Transverse colon (tissue), 4 donors: ENCODE measurements at places on chromosomes 5 and 9. TPM values are rescaled to one million over a fixed set of nuclear protein-coding genes. Genes with fewer than 3 reads are reported as not detected.

RANBP3L gene
- 1.1 TPM for total RNA-seq

NEURL1B gene
- total RNA-seq = 84.0 TPM

SOX30 gene
- total RNA-seq = not detected

DNA sequence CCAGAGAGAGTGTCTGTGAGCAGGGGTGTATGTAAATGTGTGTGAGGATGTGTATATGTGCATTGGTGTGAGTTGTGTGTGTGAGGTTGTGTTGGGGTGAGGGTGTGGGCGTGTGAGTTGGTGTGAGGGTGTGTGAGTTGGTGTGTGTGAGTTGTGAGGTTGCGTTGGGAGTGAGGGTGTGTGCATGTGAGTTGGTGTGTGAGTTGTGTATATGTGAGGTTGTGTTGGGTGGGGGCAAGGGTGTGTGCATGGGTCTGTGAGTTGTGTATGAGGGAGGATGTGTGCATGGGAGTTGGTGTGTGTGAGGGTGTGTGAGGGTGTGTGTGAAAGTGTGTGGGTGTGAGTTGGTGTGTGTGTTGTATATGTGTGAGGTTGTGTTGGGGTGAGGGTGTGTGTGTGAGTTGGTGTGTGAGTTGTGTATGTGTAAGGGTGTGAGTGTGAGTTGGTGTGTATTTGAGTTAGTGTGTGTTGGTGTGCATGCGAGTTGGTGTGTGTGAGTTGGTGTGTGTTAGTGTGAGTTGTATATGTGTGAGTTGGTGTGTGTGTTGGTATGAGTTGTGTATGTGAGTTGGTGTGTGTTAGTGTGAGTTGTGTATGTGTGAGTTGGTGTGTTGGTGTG lies 161.6 kb upstream of the IER5L start:
- no peak for DNase-seq

GRCh38 chr5:127565586-127566270 lies 48.3 kb downstream of the PRRC1 start:
- DNase-seq = no peak

GRCh38 chr5:148859703-148860102 lies 33.3 kb downstream of the ADRB2 start:
- DNase-seq = no peak

DNA sequence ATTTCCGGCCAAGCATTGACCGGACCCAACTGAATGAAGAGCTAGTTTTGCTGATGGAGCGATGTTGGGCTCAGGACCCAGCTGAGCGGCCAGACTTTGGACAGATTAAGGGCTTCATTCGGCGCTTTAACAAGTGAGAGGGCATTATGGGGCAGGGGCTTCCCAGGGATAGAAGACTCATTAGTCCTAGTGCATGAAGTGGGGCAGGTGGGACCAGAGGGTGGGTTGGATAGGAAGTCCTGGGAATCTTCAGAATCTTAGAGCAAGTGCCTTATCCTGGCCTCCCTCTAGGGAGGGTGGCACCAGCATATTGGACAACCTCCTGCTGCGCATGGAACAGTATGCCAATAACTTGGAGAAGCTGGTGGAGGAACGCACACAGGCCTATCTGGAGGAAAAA lies 6.0 kb downstream of the SPAG8 start:
- DNase-seq = no peak

DNA sequence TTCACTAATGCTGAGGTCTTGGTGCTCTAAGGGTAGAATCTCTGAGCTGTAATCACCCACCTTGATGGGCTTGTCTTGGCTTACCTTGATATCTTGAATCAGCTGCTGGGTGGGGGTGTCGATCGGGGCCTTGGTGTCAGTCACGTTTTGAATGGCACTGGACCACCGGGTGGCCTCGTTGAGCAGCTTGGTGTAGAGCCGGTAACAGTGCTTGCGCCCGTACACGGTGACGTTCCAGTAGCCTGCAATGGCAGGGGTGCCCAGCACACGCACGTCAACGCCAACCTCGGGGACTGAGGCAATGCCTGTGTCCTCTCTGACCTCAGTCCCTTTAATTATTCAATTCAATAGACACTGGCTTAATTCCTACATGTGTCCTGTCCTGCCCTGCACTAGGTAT lies 63.1 kb upstream of the RETREG1 start:
- no peak for DNase-seq
